ENCODE measurements at places on chromosomes 2 and 18.

- DNase-seq, result no peak
These were observed 15.9 kb upstream of the POMC start for GRCh38 chr2:25184254-25184653.

- no peak for DNase-seq
These were observed 1090.2 kb upstream of the PIK3C3 start for GRCh38 chr18:40864846-40865245.

DNA sequence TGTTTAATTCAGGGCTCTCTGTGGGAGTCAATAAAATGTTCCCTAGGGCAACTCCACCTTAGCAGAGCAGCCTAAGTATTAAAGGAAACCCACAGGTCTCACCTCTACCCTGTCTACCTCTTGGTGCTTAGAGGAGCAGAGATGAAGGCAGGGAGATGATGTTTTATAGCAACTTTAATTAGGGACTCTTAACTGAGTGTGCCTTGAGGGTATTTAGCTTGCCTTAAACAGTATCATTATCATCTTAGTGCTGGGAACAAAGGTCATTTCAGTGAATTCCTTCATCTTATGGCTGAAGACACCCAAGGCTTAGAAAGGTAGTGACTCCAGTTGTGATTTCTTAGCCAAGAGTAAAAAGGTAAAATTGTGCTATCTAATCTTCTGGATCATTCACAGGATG is 26.7 kb downstream of the VIL1 start:
- no peak for DNase-seq

DNA sequence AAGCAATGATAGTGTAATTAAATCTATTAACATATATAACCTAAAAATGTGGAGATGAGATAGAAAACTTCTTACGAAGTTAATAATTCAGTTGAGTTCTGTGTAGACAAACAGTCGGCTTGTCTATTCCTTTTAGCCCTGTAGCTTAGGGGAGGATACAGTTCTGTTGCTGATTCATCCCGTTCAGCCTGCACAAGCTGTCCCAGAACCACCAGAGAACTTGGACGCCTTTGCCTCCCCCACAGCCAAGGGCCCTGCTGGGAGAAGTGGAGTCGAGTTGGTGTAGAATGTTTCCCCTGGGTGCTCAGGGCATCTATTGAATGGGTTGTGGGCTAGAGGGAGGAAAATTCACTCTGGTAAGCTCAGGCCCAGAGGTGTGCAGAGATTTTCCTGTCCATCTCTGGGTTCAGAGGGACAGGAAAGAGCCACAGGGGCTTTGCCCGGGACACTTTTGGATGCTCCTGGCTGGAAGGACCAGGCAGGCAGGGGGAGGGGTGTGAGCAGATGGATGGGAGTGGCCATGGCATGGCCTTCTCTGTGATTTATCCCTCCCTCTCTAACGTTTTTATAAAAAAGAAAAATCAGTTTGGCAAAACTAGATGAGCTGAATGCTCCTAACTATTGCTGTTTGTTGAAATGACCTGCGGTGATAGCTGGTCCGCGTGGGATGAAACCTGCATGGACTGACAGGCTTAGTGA is 42.8 kb upstream of the GALR1 start:
- DNase-seq, result no peak

DNA sequence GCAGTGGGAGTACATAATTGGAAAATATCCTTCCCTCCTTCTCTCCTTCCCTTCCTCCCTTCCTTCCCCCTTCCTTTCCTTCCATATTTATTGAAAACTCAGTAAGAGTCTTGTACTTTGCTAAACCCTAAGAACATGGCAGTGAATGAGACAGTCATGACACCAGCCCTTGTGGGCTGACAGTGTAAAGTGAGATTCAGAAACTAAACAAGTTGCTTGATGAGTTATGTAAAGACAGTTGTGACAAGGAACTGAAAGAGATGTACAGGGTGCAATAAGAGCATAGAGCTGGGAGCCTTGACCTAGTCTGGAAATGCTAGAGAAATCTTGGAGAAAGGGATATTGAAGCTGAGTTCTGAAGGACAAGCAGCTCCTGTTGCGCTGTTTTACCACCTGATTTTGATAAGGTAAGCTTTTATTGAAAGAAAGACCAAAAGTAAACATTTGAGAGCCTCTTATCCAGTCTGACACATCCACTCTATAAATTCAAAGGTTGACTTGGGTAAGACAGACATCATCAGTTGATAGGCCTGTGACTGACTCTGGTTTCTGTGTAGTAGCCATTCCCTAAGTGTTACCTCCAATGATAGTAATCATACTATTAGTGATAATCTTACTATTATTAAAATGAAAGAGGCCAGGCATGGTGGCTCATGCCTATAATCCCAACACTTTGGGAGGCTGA is 66.5 kb upstream of the SKOR2 start:
- no peak for DNase-seq

DNA sequence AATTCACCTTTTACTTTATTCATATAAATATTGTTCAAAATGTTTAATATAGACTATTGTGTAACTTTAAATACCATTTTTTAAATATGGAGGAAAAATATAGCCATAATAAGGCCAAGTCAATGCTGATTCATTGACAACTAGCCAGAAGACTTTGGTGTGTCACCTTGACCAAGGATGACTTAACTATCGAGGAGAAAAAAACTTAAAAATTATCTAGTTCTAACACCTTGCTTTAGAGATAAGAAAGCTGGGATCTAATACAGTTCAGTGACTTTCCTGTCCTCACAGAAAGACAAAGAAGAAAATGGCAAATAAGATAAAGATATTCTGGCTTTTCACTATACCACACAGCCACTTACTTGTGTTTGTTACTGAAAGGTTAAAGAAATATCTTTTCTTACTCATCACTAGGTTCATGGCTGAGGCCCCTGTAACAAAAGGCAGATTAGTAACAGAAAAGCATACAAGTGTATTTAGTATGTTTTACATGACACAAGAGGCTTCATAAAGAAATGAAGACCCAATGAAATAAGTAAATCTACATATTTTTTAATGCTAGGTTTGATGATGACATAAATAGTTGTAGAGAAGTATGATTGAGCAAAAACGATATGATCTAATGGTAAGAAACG is 65.9 kb upstream of the LRRTM1 start:
- DNase-seq, result no peak

DNA sequence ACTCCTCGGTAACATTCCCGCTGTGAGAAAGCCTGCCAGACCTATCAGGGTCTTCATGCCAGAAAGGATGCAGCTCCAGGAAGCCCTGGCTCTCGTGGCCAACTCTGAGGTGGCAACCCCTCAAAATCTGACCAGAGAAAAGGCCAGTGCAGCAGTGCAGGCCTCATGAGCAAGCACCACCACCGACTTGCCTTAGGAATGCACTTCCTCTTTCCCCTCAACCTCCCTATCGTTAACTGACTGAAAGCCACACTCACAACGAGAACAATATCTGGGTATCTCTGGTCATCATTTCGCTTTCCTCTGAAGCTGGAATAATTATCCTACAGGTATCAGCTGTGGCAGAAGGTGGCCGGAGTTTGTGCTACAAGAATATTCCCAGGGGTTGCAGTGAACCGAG is 101.4 kb upstream of the POU3F3 start:
- no peak for DNase-seq

DNA sequence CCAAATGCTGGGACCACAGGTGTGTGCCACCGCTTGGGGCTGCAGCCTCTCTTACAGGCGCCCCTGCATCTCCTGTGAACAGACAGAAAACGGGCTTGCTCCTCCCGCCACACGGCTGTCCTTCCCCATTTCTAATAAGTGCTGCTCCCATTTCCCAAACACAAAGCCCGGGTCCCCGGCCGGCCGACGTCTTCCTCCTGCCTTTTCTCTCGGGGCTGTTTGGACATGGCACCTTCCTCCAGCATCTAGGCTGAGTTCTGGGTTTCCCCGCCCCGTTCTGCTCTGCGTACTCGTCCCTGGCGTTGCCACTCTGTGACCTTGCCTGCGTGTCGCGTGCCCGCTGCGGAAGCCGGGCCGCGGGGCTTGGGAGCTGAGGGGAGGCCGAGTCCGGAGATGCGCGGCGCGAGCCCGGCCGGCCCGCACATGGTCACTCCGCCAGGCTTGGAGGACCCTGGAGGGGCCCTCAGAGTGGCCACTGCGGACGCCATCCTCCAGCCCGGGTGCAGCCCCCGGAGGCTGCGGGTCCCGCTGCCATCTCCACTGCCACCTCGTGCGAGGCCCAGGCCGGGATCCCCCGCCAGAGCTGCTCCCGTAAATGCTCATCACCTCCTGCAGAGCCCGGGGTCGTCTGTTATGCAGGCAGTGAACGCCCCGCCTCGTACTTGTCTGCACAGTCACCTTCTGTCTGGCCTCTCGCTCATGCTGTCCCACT is 26.3 kb downstream of the PRELID3A start:
- DNase-seq, result no peak

- DNase-seq, result no peak
These were observed 45.4 kb downstream of the SLC16A14 start for GRCh38 chr2:230023313-230023712.

DNA sequence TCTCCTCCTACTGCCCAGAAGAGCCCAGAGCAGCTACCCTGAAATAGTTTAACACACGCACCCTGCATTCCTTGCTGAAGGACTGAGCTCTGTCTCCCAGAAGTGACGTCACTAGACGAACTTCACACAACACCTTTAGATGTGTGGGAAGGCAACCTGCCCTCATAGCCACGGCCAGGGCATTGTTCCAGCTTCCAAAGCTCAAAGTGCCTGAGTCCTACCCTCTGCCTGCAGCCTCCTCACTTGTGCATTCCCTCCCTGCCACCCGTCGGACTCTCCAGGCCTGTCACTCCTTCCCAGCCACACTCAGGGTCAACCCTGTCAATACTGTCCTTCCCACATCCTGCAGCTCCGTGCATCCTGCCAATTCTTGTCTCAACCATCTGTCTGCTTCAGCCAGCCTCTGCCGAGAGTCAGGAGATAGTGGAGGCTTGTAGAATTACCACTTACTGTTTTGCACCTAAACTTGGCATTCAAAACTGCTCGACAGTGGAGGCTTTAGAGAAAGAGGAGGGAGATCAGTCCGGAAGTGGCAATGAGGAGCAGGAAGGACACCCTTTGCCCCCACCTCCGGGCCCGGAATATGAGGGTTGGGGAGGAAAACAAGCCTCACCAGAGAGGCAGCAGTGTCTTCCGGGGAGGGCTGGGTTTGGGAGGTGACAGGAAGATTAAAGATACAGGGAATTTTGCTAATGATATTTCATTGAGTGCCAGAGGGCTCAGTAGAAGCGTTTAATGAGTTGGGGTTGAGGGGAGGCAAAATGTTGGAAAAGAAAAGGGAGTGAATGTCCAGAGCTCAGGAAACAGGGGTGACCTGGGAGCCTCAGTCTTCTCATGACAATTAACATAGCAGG is 72.3 kb upstream of the ATG16L1 start:
- no peak for DNase-seq

DNA sequence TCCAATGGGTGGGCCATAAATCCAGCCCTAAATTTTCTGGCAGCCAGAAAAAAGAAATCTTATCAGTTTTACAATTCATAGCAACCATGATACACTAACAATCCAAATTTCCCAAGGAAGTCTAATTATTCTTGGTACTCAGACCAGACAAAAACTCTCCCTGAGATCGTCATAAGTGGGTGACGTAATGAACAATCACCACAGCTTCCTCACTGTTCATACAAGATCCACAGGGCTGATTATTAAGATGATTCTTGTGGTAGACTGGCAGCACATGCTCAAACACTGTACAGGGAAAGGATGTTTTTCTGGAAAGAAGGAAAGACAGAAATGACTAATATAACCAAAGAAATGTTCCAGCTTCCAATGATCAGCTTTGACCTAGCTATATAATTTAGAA is 178.3 kb upstream of the CRIM1 start:
- no peak for DNase-seq

- no peak for DNase-seq
These were observed 118.1 kb downstream of the ABCA12 start for GRCh38 chr2:215020283-215020682.

All from GM19239 (cell line).